ENCODE measurements at places on chromosomes 1 and 21.

DNA sequence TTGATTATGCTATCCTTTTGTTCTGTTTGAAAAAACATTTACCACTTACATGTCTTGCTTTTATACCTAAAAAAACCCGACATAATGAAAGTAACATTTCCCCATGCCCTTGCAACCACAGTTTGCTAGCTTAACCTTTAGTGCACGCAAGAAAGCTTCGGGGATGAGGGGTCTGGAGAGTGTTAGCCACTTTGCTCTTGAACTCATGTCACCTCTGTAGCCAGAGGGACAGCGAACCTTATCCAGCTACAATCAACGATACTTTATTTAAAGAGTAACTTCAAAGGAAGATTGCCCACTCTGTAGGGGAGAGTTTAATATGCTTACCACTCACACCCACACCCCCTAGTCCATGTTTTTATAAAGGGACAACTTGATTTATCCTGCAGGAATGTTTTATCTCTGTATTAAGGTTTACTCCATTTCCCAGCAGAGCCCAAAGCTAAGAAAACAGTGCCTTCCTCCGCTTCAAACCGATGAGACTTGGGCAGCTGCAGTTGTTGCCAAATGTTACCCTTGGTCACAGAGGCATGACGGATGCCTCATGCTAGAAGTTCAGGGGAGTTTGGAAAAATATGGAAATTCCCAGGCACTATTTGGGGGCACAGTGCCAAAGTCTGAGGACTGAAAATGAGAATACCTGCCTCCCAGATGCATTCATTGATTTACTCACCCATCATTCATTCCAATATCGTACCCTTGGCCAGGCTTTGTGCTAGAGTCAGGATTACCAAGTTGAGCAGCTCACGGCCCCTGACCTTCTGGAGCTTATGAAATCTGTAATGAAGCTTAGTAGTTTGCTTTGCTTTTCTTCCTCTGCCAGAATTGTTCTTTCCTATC is 61.4 kb upstream of the VCAM1 start:
- DNase-seq: no peak

DNA sequence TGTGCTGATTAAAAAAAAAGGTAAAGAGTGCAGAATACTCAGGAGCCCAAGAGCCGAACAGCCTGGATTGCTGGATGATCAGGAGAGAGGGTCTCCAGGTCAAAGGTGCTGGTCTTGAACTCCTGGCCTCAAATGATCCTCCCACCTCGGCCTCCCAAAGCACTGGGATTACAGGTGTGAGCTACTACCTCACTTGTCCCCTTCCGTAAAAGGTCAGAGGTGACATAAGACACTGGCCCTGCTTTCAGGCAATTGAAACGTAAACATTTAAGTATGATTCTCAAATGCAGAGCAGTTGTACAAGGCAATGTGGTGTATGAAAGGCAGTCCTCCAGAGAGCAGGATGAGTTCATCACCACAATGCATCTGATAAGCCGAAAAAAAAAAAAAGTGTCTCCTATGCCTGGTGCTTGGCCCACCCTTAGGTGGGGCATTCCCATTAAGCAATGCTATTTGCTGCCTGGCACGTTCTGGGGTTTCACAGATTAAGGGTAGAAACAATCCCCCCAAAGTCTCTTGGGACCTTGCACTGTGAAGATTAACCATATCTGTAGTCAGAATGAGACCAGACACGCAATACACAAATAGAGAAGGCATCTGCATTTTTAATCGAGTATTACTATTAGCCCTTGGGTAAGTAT is 47.7 kb downstream of the PARP1 start:
- DNase-seq: no peak

DNA sequence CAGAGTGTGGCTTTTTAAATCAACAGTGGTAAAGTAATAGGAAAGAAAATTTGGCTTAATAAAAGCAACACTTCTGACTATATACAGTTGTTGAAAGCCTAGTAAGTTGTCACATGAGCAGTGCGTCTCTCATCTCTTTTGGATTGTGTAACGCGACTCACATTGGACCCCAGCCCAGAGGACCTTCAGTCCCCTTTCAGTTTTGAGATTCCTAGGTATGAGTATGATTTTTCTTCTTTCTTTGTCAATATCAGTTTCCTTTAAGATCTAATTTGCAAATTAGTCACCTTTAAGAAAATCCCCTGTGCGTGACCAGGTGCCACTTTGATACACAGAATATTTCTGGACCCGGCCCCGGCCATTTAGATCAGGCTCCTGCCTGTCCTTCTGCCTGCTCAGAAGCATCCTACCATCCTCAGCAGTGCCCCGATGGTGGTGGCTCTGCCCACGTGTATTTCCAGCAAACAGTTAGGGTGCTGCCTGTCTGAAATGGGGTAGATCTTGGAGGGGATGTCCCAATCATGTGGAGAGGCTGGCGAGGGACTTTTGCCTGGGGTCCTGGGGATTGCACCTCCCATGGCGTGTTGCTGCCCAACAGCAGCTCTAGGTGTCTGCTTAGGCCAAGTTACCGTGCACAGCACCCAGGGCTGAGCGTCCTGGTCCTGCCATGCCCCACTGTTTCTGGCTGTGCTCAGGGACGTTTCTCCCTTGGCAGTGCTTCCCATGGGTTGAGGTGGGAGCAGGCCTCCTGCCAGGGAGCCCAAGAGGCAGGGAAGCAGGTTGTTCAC is 21.1 kb downstream of the SNAP47 start:
- no peak for DNase-seq

- DNase-seq: no peak
Measured at GRCh38 chr1:30146448-30146847, 576.9 kb downstream of the MATN1 start.

- no peak for DNase-seq
Measured at GRCh38 chr21:21137986-21138385, 139.8 kb downstream of the NCAM2 start.

DNA sequence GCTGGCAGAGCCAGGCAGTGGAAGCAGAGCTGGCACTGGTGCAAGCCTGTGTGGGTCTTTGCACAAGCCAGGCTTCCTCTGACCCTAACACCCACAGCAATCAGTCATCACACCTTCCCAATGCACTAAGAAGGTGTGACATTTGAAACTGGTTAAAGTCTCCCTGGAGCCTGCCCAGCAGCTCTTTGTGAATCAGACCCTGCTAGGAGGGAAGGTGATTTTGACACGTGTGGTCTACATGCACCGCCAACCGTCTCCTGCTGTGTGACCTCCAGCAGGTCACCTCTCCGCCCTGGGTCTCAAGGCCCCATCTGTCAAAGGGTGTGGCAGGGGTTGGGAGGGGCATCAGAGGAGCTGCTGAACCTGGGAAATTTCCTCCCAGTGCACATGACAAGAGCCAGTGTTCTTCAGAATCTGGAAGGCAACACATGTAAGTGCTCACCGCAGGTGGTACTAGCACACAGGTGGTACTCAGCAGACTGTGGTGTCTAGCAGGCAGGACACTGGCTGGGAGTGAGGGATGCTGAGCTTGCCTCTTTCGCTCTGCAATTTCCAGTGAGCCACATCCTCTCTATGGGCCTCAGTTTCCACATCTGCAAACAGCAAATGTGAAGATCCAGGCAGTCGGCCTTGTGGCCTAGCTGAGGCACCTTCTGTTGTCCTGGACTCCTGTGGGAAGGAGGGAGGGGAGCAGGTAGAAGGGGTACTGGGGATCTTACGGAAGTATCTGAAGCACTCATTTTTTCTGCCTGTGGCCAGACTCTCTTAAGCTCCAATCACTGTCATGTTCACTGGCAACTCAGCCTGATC is 123.2 kb downstream of the DMRTB1 start:
- no peak for DNase-seq

DNA sequence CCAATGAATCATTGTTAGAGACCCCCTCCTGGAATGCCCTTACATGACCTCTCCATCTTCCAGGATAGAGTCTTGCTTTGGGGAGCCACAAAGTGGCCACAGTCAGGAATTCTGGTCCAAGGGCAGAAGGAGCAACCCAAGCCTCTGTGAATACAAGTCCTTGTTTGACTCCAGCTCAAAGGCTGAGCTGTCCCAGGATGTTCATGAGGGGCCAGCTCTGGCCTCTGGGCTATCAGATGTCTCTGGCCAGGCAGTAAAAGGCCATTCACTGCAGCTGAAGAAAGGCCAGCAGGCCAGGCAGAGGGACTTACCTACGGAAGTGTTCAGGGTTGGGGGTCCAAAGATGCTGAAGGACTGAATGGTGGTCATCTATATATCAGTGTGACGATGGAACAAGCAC is 98.3 kb upstream of the IPO9 start:
- DNase-seq: no peak
